ENCODE measurements at places on chromosomes 2 and 18.
A peak's percentile ranks its signal among the peaks of the same experiment; 100 is the strongest.

DNA sequence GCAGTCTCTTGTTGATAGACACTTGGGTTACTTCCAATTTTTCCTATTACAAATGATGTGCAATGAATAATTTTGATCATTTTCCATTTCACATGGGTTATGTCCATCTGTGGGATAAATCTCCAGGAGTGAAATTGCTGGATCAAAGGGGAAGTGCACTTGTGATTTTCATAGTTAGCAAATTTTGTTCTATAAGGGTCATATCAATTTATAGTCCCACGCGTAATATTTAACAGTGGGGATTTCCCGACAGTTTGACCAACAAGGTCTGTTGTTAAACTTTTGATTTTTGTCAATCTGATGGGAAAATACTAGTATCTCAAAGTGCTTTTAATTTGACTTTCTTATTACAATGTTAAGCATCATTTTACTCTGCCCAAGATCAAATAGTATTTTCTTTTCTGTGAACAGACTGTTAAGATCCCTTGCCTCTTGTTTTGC is 8.3 kb downstream of the IL1B start:
- DNase-seq: no peak

DNA sequence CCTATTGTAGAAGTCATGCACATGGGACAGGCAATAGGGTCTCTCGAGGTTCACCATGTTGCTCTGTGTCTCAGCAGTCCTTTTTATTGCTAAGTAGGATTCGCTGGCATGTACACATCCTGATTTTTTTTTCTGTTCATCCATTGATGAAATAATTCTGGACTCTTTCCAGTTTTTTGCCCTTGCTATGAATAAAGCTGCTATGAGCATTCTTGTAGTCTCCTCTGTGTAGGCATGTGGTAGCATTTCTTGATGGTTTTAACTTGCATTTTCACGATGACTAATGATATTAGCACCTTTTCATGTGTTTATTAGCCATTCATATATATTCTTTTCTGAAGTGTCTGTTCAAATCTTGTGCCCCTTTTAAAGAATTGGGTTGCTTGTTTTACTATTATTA is 65.8 kb upstream of the EDAR start:
- no peak for DNase-seq

DNA sequence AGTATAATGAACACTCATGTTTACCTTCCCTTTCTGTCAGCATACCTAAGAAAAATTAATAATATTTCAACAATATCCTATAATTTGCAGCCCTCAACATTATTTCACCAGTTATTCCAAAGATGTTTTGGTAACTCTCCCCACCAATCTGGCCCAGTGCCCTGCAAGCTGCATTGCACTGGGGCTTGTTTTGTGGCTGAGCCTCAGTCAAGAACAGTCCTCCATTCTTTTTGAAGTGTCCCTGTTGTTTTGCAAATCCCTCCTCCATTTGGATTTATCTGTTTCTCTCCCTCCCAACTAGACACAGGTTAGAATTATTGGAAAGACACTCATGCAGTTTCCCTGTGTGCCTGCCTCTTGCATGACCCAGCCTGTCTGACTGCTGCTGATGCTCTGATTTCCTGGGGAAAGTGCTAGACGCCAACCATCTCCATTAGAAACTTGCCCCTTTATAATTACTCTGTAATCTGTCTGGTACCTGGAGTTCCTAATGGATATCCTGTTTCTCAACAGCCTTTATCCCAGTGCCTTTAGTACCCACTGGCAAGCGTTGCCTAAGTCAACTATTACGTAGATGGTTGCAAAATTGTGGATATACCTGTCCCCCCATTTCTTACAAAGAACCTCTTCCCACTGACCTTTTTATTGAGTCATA is 60.2 kb downstream of the EIF5B start:
- no peak for DNase-seq

DNA sequence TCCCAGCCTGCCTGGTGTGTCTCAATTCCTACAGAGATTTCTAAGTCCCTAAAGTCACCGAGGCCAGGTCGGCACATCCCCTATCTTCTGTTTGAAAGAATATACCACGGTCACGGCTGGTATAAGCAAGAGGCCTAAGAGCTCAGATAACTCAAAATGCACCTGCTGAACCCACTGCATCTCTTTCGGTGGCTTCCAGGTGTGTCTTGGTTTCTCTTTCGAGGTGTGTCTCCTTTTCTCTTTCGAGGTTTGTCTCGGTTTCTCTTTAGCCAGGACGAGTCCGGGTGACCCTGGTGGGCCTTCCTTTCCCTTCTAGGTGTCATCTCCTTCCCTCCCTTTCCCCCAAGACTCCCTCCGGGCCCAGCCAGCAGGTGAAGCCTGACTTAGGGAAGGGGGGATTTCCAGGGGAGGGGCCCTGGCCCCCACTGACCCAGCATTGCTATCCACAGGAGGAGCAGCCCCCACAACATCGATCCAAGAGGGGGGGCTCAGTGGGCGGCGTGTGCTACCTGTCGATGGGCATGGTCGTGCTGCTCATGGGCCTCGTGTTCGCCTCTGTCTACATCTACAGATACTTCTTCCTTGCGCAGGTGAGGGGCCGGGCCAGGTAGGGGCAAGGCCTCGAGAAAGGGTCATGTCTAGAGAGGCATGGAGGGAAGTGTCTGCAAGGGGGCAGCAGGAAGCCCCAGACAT is 8.4 kb downstream of the ITM2C start:
- no peak for DNase-seq

- no peak for DNase-seq
These were observed 16.7 kb upstream of the EHBP1 start for GRCh38 chr2:62688771-62689170.

DNA sequence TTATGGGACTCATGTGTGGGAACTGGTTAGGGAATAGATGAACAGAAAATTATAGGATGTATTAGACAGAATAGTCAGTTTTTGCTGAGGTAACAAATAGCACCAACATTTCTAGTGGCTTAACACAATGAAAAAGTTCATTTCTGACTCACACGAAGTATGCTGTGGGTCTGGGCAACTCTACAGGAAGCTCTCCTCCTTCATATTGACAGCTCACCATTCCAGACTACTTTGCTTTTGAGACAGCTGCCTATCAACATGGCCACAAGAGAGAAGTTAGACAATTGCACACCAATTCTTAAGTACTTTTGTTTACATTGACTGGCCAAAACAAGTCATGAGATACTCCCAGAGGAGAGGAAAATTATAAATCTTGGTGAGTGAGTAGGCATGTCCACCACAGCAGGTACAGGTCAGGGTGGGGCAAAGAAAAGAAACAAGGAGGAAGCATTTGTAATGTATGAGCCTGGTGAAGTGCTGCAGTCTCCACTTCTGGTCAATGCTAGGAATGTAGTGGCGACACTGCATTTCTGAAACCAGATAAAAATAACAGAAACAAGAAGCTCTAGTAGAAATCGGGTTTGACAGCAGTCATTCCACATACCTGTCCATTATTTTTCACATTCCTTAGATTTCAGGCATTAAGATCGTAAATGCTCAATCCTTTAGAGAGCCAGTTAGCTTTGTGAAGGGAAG is 141.6 kb downstream of the ICOS start:
- no peak for DNase-seq

GRCh38 chr2:213129311-213129710 is 22.1 kb downstream of the IKZF2 start:
- no peak for DNase-seq

DNA sequence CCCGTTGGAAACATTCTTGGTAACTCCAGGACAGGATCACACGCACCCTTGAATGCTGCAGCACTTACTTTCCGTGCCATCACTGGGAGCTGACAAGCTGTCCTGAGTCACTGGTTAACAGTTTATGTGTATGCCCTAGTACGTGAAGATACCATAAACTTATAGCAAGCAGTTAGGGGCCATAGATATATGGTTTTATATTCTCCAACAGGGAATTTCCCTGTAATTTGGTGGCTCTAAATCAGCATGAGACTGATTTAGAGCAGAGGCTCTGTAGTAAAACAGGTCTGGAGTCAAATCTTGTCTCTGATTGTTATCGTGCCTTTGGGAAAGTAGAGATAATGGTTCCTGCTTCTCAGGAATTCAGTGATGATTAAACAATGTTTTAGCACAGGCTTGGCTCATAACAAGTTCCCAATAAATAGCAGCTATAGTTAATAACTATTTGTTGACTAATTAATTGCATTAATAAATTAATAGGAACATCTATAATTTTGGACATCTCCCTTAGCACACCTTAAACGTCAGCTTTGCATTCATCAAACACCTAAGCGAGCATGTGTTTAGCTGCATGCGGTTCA is 215.2 kb downstream of the VAPA start:
- no peak for DNase-seq

DNA sequence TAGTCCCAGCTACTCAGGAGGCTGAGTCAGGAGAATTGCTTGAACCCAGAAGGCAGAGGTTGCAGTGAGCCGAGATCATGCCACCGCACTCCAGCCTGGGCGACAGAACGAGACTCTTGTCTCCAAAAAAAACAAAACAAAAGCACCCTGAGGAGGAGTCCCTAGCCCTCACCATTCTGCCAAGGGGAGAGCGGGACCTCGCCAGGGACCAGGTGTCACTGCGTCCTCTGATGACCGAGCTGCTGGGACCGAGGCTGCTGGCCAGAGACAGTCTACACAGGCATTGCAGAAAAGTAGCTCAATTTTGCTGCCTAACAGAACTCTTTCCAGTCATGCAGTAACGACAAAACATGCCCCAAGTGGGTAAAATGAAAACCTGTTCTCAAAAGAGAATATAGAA is 18.4 kb downstream of the NCK2 start:
- no peak for DNase-seq

DNA sequence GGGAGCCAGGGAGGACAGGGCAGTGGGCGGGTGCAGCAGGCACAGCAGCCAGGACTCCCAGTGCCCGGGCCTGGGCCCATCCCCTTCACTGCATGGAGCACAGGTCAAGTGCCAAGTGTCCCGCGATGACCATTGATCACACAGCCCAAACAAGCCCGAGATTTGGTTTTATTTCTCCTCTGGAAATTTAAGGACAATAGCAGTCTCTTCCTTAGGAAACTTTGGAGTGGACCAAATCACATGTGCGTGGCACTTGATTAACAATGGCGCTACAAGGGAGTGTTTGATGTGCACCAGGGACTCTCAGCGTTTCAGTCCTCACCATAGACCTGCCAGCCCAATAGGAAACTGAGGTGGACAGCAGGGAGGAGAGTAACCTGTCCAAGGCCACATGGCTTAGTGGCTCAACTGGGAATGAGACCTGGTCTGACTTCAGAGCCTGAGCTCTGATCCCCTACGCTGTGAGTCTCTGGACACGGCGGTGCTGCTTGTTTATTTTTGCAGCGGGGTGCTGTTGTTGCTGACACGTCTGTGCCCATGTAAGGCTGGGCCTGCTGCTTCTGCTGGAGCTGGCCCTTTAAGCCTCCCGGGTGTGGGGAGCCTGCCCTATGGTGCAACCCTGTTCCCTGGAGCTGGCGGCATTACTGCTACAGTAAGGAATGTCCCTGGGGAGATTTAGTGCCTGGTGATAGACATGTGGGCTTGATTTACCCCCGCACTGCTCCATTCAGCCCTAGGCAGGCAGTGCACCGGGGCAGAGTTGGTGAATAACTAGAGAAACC is 194.2 kb downstream of the INHBB start:
- peak; percentile 39 for DNase-seq

DNA sequence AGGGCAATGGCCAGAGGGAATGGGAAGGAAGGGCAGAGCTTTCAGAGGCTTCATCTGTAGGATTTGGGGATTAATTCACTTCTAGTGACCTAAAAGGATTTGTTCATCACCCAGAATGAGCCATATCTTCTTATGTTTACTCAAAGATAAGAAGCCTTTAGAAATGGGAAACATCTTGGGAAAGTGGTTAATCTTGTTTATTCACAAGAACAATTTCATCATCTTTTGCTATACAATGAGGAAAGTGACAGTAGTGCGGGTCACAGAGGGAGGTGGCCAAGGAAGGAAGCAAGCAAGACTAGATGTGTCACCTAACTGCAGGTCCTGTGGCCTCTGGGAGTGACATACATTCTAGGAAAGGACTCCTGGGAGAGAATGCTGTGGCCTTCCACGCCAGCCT is 140.4 kb upstream of the ALPP start:
- DNase-seq: no peak

DNA sequence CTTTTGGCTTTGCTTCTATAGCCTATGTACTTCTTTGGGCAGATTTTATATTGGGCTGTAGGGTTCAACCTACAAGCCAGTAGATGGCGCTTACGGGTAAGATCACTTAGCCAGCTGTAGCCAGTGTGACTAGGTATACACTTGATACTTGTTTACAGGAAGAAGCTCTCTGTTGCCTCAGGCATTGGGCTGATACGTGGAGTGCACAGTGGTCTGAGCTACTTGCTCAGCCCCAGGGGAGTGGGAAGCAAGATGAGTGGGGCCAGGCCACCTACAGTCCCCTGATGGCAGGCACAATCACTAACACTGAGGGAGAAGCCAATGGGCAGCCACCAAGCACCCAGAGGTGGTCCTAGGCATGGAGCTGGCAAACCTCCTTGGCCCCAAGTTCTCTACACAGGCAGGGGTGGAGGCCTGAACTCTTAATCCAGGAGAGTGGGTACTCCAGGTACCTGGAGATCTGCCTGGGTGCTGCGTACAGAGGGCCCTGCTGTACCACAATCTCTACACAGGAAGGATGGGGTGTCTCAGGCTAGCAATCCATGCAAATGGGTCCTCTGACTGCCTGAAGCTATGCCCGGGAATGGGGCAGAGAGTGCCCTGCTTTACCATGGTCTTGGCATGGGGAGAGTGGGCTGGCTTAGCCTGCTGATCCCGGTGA is 122.2 kb downstream of the NCOA1 start:
- DNase-seq: no peak

GRCh38 chr2:56132138-56132537 is 51.7 kb upstream of the CCDC85A start:
- DNase-seq: no peak

DNA sequence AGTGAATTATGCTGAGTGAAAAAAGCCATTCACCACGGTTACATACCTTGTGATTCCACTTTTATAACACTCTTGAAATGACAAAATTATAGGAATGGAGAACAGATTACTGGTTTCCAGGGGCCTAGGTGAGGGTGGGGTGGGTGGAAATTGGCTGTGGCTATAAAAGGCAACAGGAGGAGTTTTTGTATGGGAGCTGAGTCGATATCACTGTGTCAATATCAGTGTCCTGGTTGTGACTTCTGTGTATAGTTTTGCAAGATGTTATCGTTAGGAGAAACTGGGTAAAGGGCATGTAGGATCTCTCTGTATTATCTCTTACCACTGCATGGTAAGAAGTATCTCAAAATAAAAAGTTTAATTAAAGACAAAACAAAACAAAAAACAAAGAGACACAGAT is 84.3 kb downstream of the EDAR start:
- no peak for DNase-seq
